ENCODE measurements at places on chromosomes 11 and 22.

- no peak for DNase-seq
These were observed at the start of gene OLFML1 for GRCh38 chr11:7485186-7486097. OLFML1 (plus strand) TSS chr11:7485506; CDS start chr11:7485876, 370 bp downstream.

- no peak for DNase-seq
These were observed 23.0 kb downstream of the RELT start for GRCh38 chr11:73399159-73399590.

DNA sequence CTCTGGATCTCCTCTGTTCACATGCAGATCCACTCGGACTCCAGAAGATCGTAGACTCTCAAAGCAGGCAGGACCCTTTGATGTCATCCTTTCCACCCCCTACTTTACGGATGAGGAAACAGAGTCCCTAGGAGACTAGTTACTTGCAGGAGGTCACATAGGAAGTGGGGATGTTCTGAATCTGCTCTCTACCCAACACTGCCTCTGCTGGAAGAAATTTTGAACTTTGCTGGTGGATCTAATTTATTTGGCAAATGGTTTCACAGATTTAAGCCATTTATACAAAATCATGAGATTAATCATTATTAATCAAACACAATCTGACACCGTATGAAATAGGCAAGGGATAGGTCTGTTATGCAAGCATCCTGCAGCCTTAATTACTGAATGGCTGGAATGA is 55.0 kb upstream of the USP47 start:
- DNase-seq, result no peak

- no peak for DNase-seq
These were observed 78.2 kb downstream of the UVRAG start for GRCh38 chr11:75893251-75893650.

DNA sequence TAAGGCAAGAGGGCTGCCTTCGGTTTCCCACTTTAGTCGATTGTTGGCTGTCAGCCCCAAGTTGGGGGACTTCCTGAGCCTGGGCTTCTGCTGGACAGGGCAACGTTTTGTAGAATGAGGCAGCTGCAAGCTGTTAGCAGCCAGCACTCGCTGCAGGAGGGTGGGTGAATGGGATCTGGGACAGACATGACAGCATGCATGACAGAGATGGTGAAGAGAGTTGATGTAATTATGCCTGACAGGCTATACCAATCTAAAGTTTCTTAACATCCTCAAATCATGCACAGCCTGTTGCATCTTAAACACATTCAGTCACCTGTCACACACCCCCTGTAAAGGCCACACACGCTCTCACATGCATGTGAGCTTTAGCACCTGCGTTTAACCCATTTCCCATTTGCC is 49.2 kb downstream of the CWC15 start:
- DNase-seq, result no peak

DNA sequence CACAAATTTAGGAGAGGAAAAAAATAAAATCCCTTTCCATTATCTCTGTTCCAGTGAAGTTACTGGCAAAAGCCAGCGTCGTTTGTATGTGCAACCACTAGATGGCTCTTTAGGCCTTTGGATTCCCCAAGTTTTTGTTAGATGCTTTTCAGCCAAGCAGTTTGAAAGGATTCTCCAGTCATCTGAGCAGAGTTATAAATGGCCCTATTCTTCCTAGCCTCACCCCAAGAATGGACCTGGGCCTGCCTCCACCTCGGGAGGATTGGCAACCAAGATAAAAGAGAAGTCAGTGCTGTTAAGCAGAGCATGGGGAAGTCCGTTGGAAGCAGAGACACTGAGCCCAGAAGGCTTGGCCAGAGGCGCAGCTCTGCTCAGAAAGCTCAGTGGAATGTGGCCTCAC is 15.4 kb downstream of the FAM181B start:
- no peak for DNase-seq

DNA sequence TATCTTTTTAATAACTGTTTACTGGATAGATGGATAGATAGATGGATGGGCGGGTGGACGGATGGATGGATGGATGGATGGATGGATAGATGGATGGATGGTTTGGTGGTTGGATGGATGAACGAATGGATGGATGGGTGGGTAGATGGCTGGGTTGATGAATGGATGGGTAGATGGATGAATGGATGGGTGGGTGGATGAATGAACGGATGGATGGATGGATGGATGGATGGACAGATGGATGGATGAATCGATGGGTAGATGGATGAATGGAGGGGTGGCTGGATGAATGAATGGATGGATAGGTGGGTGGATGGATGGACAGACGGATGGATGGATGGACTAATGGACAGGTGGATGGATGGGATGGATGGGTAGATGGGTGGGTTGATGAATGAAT is 13.8 kb upstream of the SLC22A12 start:
- no peak for DNase-seq

DNA sequence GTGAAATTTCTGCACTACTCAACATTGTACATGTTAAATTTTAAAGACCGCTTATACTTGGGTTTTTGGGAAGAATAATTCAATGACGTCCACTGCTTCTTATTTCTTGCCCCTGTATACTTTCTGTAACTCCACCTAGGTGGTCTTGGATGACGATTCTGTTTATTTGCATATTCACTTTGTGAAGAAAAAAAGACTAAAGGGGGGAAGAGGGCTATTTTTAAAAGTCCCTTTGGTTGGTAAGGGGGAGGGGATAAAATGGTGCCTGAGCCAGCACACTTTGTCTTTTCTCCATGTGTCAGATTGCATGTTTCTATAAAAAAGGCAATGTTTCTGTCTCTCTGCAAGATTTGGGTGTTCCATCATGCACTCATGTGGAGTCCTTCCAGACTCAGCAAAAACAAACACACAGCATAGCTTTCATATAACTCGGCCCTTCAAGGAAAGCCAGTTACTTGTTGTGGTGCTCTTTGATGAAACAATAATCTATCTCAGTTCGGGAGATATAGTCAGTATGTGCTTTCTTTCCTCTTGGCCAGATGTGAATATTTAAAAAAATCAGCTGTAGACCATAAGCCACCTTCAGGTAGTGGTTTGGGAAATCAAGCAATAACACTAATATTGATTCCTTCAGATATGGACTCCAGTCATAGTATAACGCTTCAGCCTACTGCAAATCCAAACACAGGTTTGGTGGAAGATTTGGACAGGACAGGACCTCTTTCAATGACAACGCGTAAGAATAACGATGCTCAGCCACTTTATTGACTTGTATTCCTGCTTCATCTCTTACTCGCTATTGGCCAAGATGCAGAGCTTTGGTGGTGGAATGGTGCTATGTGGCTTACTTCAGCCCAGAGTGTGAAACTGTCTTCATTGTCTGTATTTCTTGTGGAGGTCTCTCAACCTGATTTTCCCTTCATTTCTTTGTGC is 68.8 kb downstream of the CD44 start:
- DNase-seq, result no peak

DNA sequence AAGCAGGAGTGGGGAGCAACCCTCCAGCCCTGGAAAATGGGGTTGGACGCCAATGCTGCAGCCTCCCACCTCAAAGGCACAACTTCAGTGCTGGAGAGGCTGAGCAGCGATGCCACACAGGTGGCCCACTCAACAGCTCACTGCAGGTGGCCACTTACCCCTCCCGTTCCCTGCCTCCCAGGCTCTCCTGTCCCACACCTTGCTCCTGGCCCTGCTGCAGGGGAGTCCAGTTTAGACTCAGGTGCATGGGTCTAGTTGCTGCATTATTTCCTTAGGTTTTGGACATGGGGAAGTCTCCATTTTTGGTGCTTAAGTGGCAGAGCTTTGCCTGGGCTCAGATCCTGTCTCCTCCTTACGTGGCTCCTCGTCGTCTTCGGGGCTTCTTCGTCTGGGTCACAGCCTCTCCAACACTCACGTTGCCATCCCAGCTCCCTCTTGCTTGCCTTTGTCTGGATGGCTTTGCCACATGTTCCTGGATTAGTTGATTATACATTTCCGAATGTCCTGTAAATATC is 898.3 kb downstream of the BRD1 start:
- no peak for DNase-seq

- no peak for DNase-seq
These were observed 24.6 kb upstream of the TESMIN start for GRCh38 chr11:68775951-68776388.

GRCh38 chr11:12200991-12201985 is 90.9 kb downstream of the MICAL2 start:
- no peak for DNase-seq

DNA sequence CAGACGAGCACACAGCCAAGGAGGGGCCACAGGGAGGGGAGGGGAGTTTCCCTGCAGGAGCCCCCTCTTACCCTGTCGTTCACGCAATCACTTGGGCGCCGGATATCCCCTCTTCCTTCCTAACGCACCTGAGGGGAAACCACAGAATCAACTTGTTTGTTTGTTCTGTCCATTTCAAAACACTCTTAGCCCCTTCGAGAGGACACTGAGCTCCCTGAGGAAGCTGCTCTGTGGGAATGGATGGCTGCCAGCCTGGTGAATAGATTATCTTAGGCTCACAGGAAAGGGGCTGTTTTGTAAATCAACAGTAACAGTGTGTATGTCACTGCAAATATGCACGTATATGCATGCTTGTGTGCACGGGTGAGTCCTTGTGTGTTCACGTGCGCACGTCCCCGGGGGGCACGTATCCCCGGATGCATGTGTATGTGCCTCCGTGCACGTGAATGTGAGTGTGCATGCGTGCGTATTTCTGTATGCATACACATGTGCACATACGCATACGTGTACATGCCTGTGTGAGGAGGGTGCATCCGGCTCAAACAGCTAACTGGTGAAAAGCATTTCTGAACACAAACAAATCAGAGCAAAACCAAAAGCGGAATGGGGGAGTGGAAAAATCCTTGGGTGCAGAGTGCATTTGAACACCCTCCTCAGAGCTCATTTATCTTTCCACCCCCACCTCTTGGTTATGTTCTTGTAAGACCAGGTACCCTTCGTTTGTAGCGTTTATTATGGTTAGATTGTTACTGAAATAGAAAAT is 7.2 kb downstream of the ARSA start:
- peak; percentile 79 for DNase-seq

- no peak for DNase-seq
These were observed 237.3 kb downstream of the ST3GAL4 start for GRCh38 chr11:126592496-126593410.

GRCh38 chr11:83162377-83162776 is 5.4 kb downstream of the PCF11 start:
- no peak for DNase-seq

GRCh38 chr22:39471381-39472141 is 14.7 kb downstream of the MGAT3 start:
- DNase-seq, result no peak

- peak; percentile 40 for DNase-seq
These were observed 21.7 kb upstream of the HSPA8 start for GRCh38 chr11:123083623-123084029.

GRCh38 chr11:127118811-127119210 is 118.2 kb upstream of the KIRREL3 start:
- no peak for DNase-seq

GRCh38 chr11:66432597-66432996 is 6.1 kb downstream of the MRPL11 start:
- no peak for DNase-seq

DNA sequence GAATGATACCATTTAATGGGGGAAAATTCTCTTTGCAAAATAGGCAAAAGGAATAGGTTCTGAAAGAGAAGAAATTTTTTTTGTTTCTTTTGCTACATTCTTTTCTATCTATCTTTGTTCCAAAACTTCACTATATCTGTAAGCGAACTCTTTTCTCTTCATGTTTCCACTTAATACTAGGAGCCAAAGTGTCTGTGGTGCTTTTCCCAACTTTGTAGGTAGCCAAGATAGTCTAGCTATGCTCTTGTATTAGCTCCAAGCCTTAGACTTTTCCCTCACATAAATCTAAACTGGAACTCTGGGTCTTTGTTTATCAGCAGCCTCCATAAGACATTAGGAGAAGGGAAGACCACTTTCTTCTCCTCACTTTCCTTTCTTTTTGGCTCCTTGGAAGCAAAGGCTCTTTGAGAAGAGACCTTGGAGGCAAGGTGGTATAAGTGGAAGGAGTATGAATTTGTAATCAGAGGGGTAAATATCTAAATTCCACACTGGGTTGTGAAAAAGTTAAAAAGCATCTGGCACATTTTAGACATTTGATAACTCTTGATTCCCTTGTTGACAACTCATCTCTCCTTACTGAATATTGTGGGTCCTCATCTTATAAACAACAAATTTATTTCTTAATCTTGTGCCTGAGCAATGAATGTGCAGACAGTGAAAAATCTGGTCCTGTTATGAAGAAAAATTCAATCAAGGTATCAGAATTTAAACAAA is 130.0 kb downstream of the EHF start:
- no peak for DNase-seq

DNA sequence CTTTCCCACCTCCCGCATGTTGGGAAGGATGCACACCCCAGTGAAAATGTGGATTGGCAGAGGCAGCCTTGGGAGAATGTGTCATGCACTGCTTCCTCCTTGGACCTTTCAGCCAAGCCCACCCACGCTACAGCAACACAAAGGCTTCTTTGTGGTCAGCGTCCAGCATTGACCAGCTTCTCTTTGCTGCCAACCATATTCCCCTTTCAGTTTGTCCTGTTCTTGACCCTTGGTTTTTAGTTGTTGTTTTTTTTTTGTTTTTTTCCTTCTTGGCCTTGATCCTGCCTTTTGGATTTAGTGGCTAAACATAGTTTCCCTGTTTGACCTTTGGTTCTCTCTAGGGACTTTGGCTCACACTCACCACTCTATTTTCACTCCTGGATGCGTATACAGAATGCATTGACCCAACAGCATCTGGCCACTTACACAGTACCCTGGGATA is 573.6 kb downstream of the INSC start:
- DNase-seq, result no peak

- no peak for DNase-seq
These were observed 7.7 kb downstream of the LHFPL7 start for GRCh38 chr22:24938741-24939341.

DNA sequence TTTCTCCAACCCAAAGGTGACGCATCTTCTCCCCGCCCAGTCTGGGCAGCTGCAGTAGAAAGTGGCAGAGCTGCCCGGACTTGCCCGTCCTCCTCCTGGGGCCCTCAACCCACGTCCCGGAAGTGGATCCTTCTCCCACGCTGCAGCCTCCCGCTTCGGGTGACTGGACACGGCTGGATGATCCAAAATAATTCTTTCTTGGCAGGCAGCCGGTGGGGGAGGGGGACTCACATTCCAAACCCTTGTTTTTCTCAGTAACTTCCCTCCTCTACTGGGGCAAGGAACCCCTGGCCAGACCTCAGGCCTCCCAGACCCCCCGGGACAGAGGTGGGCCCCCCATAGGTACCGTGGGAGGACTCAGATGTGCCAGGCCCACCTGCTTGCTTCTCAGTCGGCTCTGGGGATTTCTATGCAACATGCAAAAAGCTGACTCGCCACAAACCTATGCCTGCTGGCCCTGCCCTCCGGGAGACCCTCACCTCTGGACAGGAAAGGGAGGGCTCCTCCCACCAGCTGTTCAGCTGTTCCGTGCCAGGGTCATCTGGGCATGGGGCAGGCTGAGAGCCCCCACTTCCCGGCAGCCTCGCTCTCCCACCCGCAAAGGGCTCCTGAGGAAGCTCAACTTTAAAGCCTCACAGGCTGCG is 1.4 kb downstream of the PLXNB2 start:
- no peak for DNase-seq

GRCh38 chr11:1890856-1891830 is 552 bp downstream of the PRR33 start:
- DNase-seq, result no peak

Measured in stimulated activated CD8-positive, alpha-beta memory T cell treated with anti-CD3 and anti-CD28 coated beads, Interleukin-7, amount 100 ng/mL, for 48 hours (primary cell).